Gastrocnemius medialis (tissue), 4 donors: ENCODE measurements at places on chromosomes 2 and 18. TPM values are rescaled to one million over a fixed set of nuclear protein-coding genes. Genes with fewer than 3 reads are reported as not detected.

DNA sequence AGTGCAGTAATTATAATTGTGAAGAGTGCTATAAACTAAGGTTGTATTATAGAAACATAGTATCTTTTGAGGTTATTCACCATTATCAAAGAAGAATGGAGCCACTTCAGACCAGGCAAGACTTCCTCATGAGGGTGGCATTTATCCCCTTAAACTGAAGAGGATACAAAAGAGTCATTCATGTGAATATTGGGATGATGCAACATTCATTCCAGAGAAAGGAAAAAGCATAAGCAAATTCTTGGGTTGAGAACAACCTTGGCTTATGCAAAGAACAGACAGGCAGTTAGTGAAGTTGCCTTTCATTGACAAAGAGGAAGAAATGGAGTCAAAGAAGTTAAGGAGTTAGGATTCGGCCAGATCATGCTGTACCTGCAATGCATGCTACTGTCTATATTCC lies 682.5 kb downstream of the MBD2 start:
- H3K27ac ChIP-seq: no peak overlapping the region
- no peaks in the 10 kb centered on the region for H3K27me3 ChIP-seq
- DNase-seq: no peak
- H3K4me1 ChIP-seq: no peaks in the 10 kb centered on the region
- H3K36me3 ChIP-seq: no peaks in the 10 kb centered on the region
- H3K4me3 ChIP-seq: no peak overlapping the region

- no peaks in the 10 kb centered on the region for H3K36me3 ChIP-seq
- no peak overlapping the region for H3K27ac ChIP-seq
- DNase-seq: no peak
- H3K27me3 ChIP-seq: no peaks in the 10 kb centered on the region
- no peaks in the 10 kb centered on the region for H3K4me1 ChIP-seq
- H3K4me3 ChIP-seq: no peak overlapping the region
Observed at GRCh38 chr2:172912266-172912665, 163.4 kb upstream of the MAP3K20 start.

Gene STK11IP
- total RNA-seq: 5.4 TPM

- DNase-seq: no peak
- no peaks in the 10 kb centered on the region for H3K27me3 ChIP-seq
- H3K4me1 ChIP-seq: no peaks in the 10 kb centered on the region
- no peaks in the 10 kb centered on the region for H3K36me3 ChIP-seq
- no peak overlapping the region for H3K4me3 ChIP-seq
Observed at GRCh38 chr2:8477552-8478470, 204.0 kb upstream of the ID2 start.

GRCh38 chr2:234368861-234369261 lies 128.0 kb downstream of the ARL4C start:
- H3K4me3 ChIP-seq: no peak overlapping the region
- no peaks in the 10 kb centered on the region for H3K27me3 ChIP-seq
- DNase-seq: peak; percentile 13
- no peak overlapping the region for H3K27ac ChIP-seq

Gene LIMS2
- total RNA-seq: 7.7 TPM

Gene IL1RL2
- total RNA-seq: 0.35 TPM

- H3K27me3 ChIP-seq: no peaks in the 10 kb centered on the region
- DNase-seq: peak; percentile 20
- no peak overlapping the region for H3K4me3 ChIP-seq
- H3K4me1 ChIP-seq: no peaks in the 10 kb centered on the region
- no peak overlapping the region for H3K27ac ChIP-seq
Observed at GRCh38 chr2:176653479-176654443, 384.5 kb downstream of the MTX2 start.

DNA sequence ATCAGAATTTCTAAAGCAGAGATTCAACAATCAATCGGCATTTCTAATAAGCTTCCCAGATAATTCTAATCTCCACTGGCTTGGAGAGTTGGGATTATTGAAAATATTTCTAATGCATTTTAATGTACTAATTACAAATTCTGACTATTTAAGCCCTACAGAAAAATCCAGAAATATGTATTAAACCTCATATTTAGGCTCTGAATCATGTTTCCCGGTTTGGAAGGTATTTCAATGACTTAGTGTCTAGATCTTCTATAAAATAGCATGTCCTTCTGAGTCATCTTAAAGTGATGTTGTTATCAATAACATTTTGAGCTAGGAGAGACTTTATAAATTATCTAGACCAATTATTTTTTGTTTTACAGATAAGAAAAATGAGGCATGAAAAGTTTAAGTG lies 258.8 kb upstream of the NRXN1 start:
- no peaks in the 10 kb centered on the region for H3K27me3 ChIP-seq
- no peaks in the 10 kb centered on the region for H3K36me3 ChIP-seq
- no peaks in the 10 kb centered on the region for H3K4me1 ChIP-seq
- no peak for DNase-seq

- no peaks in the 10 kb centered on the region for H3K27me3 ChIP-seq
- peaks cover 2% of the 10 kb centered on the region for H3K4me1 ChIP-seq
- no peak for DNase-seq
- no peak overlapping the region for H3K4me3 ChIP-seq
- no peaks in the 10 kb centered on the region for H3K36me3 ChIP-seq
Observed at GRCh38 chr2:240286596-240286995, 146.1 kb upstream of the OTOS start.

DNA sequence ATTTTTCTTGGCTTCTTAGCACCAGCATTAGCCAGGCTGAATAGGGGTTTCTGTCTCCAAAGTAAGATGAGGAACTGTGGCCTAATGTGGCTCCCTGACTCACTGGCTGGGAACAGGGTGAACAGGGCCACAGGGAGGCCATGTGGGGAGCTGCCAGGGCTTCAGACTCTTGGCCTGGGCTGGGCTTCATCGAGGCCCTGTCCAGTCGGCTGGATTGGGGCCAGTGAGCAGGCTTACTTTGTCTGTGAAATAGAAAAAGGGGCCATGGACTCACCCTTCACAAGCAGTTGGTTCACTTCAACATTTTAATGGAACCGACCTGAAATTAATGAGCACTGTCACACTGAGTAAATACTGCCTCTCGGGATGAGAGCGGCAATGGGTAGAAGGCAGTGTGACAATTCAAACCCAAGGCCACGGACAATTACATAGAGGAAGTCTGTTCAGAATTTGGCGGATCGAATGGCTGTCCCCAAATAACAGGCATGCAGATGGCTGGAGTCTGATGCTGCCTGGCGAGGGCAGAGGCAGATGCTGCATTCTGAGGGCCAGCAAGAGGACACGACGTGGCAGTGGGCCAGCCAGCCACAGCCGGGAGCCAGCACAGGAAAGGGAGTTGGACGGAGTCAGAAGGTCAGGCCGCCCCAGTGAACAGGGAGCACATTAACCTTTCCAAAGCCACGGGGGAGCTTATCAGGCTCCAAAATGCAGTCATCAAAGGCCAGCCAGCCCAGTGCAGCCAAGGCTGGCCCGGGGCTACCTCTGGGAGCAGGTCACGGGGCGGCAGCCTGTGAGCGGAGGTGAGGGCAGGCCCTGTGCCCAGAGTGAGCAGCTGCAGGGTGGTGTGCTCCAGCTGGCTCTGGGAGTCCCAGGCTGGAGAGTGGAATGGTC lies 146.6 kb upstream of the REV1 start:
- peak overlapping the region; percentile 47 for H3K27ac ChIP-seq
- H3K4me1 ChIP-seq: peaks cover 24% of the 10 kb centered on the region
- DNase-seq: peak; percentile 56
- peak overlapping the region; percentile 27 for H3K4me3 ChIP-seq

Gene HOXD9
- total RNA-seq: 0.34 TPM

DNA sequence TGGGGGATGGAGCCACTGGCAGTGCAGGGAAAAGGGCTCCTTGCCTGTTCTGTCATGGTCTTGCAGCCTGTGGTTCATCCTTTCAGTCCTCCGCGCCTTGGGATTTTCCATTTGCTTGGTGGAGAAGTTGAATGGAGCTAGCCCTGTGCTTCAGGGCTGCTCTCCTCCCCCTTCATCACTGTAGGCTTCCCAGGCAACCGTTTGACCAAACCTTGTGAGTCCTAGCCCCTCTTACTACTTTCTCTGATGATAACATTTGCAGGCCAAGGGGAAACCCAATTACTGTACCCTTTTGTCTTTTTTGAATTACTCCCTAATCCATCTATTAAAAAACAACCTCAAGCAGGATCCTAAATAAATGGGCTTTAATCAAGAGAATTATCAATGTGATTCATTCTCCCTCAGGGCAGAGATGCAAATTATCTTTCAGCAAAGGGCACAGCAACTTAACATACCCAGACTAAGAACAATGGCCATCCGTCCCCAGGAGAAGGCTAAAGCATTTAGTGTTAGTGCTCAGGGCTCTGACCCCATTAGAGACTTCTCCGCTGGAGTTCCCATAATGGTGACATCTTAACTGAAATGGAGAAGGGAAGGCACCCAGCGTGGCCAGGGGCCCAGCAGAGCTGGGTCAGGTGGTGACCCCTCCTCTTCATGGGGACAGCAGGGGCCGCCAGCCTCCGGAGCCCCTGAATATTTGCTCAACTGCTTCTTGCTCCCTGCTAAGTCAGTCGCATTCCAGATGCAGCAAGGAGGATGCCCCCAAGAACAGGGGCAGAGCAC lies 40.7 kb downstream of the RHOB start:
- no peaks in the 10 kb centered on the region for H3K27me3 ChIP-seq
- no peaks in the 10 kb centered on the region for H3K36me3 ChIP-seq
- no peak overlapping the region for H3K27ac ChIP-seq
- H3K4me1 ChIP-seq: peaks cover 14% of the 10 kb centered on the region

Gene FBXO15
- not detected for total RNA-seq

Gene SPHKAP
- total RNA-seq: not detected

DNA sequence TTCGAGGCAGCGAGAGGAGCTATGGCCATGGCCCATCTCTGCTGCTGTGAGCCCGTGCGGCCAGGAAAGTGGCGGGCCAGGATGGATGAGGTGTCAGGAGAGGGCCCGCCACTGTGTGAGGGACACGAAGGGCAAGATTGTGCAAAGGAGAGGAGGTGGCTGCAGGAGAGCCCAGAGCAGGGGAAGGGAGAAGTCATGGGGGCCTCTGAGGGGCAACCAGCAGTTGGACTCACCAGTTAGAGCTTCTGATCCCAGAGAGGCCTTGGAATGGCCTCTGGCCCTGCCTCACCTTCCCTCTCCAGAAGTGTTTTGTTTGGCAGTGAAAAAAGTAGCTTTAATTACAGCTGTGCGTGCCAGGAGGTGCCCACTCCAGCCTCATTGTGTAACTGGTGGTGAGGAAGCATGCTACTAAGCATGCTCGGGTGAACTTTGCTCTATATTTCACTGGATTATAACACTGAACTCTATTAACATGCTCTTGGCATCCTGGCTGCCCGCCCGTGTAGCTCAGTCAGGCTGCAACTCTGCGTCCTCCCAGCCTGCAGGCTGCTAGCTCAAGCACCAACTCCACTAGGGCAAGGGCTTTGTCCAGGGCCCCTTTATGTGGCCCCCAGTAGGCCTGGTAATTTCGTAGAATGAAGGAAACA lies 34.2 kb downstream of the IMPA2 start:
- H3K4me3 ChIP-seq: no peak overlapping the region
- peak overlapping the region; percentile 78 for H3K27ac ChIP-seq

Gene NEB
- 7,278 TPM for total RNA-seq

Gene UGT1A7
- total RNA-seq: not detected

DNA sequence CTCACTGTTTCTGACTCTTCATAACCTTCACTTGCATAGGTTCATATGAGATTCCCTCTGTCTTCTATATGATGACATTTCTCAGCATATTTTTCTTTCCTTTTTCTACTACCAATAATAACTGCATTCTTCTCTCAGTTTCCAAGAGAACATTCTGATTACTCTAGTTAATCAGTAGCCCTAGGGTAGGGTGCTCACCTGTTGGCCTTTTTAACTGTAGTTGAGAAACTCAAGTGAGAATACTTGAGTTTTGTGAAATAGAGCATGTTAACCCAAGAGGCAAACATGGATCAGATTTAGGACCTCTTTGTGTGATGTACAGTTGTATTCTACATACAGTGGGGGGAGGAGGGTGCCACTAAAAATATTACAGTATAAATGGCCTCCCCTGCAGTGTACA lies 308.0 kb downstream of the CMPK2 start:
- H3K36me3 ChIP-seq: no peaks in the 10 kb centered on the region
- H3K27ac ChIP-seq: no peak overlapping the region
- no peaks in the 10 kb centered on the region for H3K4me1 ChIP-seq
- DNase-seq: no peak
- no peak overlapping the region for H3K4me3 ChIP-seq

Gene HMSD
- total RNA-seq: not detected

DNA sequence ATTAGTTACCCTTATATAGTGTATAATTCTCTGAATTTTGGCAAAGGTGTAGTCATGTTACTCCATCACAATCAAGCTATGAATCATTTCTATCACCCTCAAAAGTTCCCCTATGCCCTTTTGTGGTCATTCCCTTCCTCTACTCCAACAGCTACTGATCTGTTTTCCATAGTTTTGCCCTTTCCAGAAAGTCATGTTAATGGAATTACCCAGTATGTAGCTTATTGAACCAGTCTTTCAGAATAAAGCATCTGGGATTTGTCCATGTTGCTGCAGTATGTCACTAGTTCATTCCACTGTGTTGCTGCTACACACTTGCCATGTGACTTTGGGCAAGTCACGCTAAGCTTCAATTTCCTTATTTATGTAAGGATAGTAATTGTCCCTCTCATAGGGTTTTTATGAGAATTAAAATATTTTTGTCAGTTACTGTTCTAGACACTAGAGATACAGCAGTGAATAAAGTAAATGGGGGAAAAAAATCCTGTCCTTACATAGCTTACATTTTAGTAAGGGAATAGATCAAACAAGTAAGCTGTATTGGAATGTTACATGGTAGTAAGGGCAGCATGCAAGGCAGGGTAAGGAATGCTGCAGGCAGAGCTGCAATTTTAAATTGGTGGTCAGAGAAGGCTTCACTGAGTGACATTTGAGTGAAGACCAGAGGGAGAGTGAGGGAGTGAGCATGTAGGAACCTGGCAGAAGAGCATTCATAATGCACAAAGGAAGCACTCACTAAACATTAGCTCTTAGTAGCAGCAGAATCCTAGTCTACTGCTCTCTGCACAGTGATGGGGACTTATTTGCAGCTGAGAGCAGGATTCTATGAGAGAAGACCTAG lies 80.3 kb upstream of the TSPYL6 start:
- no peak for DNase-seq
- no peaks in the 10 kb centered on the region for H3K27me3 ChIP-seq
- no peak overlapping the region for H3K27ac ChIP-seq
- H3K36me3 ChIP-seq: no peaks in the 10 kb centered on the region

DNA sequence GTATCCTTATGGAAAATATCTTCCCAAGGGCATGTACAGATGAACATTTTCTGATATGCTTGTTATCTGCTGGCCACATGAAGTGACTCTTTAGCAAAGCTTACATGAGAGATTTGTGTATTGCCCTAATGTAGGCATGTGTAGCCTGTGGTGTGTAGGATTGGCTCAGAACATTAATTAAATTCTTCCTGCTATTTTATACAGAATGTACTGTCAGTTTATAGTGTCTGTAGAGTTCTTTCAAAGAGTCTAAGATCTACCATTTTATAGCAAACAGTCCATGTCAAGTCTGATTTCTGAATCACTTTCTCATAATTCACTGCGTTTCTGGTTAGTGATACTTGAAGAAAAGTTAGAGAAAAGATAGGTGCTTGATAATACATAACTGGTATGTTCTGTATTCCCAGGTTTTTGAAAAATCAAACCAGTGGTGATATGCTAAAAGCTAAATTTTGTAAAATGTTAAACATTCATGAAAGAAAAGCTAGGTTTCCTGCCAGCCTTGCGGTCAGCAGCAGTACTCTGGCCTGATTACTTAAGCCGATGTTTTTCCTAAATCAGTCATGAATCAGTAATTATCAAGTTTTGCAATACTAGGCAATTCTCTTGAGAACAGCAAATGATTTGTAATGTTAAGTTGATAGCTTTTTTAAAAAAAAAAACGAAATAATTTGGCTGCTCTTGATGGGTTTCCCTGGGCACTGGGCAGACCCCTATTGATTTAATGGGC lies 30.9 kb upstream of the EFEMP1 start:
- H3K27me3 ChIP-seq: no peaks in the 10 kb centered on the region
- no peaks in the 10 kb centered on the region for H3K36me3 ChIP-seq
- DNase-seq: no peak
- peak overlapping the region; percentile 34 for H3K27ac ChIP-seq
- no peak overlapping the region for H3K4me3 ChIP-seq
